A549 treated with ZK216348 at 1 μM for 4 hours (cell line): ENCODE measurements at places on chromosomes 1 and 21. TPM values are rescaled to one million over a fixed set of nuclear protein-coding genes. Genes with fewer than 3 reads are reported as not detected.

Gene CYP4A11
- total RNA-seq = not detected in 5 replicates

Gene NBPF20
- total RNA-seq = 3.0 to 4.4 TPM (median 3.2 TPM) in 5 replicates

Gene IRF6
- 0.05 to 0.18 TPM (median 0.17 TPM) in 5 replicates for total RNA-seq

Gene LRRC53
- total RNA-seq = not detected in 5 replicates

Gene ADAMTS1
- total RNA-seq = 0.09 to 0.15 TPM (median 0.14 TPM) in 4 of 5 replicates, not detected in the other

Gene BSDC1
- 16.7 to 22.6 TPM (median 22.5 TPM) in 5 replicates for total RNA-seq

Gene INAVA
- total RNA-seq = 34.8 to 46.7 TPM (median 43.8 TPM) in 5 replicates

Gene TPRG1L
- total RNA-seq = 22.7 to 29.9 TPM (median 28.4 TPM) in 5 replicates
